CD8-positive, alpha-beta memory T cell (primary cell): ENCODE measurements at places on chromosomes 2 and 18. TPM values are rescaled to one million over a fixed set of nuclear protein-coding genes. Genes with fewer than 3 reads are reported as not detected.

Gene ARHGEF33
- 0.39 TPM for total RNA-seq

- H3K4me1 ChIP-seq, result peaks cover 87% of the 10 kb centered on the region
- H3K27ac ChIP-seq, result peak overlapping the region; percentile 63
- no peak for DNase-seq
- no peaks in the 10 kb centered on the region for H3K36me3 ChIP-seq
These were observed 112.7 kb downstream of the ANKRD44 start for GRCh38 chr2:197197895-197198311.

Gene KLF11
- total RNA-seq, result 7.5 TPM

Gene CCDC178
- not detected for total RNA-seq

GRCh38 chr2:108594132-108594981, 60.1 kb downstream of the LIMS1 start:
- peak overlapping the region; percentile 25 for H3K27ac ChIP-seq
- H3K27me3 ChIP-seq, result no peaks in the 10 kb centered on the region
- H3K4me3 ChIP-seq, result no peak overlapping the region
- H3K4me1 ChIP-seq, result peaks cover 12% of the 10 kb centered on the region
- no peaks in the 10 kb centered on the region for H3K36me3 ChIP-seq
